ENCODE measurements at places on chromosomes 11 and 22.

GRCh38 chr22:39707816-39708215, 137.3 kb downstream of the CACNA1I start:
- DNase-seq = no peak

DNA sequence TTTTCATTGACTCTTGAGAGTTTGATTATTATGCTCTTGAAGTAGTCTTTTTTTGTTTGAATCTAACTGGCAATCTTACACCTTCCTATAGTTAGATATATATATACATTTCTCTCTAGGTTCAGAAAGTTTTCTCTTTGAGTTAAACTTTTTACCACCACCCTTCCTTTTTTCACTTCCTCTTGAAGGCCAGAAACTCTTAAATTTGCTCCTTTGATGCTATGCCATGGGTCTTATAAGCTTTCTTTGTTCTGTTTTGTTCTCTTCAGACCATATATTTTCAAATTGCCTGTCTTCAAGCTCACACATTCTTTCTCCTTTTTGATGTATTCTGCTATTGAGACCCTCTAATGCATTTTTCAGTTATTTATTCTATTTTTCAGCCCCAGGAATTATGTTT, 513.5 kb upstream of the CNTN5 start:
- no peak for DNase-seq

GRCh38 chr22:47377926-47378560, 615.6 kb downstream of the TBC1D22A start:
- no peak for DNase-seq

- no peak for DNase-seq
Observed at GRCh38 chr11:75406338-75406777, 7.0 kb downstream of the RPS3 start.

DNA sequence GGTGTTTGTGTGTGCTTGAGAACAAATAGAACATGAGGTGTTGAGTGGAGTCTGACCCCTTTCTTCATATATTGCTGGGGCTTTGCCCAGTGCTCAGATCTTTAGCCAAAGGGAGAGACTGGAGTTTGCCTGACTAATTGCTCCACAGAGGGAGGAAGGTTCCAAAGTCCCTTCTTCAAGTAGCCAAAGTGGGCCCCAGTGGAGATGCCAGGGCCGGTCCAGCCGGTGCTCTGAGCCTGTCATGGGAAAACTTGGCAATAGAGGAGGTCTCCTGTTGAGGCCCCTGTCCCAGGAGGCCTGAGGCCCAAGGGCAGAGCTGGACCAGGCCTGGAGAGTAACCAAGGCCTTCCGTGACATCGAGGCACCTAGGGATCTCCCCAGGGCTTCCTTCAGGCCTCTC, 112.3 kb downstream of the DSCAML1 start:
- DNase-seq = no peak

DNA sequence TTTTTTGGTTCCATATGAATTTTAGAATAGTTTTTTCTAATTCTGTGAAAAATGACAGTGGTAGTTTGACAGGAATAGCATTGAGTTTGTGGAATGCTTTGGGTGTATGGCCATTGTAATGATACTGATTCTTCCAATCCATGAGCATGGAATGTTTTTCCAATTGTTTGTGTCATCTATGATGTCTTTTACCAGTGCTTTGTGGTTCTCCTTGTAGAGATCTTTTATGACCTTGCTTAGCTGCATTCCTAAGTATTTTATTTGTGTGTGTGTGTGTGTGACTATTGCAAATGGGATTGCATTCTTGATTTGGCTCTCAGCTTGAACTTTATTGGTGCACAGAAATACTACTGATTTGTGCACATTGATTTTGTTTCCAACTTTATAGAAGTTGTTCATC, 3.0 kb upstream of the CSF2RB start:
- no peak for DNase-seq

GRCh38 chr22:43742154-43742950, 69.8 kb downstream of the EFCAB6 start:
- DNase-seq = no peak

GRCh38 chr11:71496421-71496820, 30.6 kb upstream of the KRTAP5-7 start:
- DNase-seq = no peak

DNA sequence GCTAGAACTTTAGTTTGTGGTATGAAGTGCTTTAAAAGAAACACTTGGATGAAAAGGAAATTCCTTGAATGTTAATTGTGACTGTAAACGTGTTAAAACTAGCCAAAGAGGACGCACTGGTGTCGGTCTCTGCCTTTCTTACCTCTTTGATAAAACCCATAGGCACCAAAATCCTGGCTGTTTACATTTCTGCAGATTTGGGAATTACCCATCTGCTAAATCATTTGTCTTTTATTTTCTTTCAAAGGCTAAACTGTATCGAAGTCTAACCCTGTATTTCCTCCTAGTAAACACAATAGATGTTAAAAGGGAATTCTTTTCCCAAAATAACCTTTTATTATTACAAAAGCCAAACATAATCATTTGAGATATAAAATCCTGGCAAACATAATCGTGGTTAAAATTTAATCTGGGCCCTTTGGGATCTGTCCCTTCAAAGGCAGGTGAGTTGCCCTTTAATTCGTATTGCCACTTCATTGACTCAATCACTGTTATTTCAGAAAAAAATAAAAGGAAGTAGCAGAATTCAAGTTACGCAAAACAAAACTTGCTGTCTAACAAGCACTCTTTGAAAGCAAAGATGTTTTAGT, 2.4 kb downstream of the RASSF10 start:
- no peak for DNase-seq

DNA sequence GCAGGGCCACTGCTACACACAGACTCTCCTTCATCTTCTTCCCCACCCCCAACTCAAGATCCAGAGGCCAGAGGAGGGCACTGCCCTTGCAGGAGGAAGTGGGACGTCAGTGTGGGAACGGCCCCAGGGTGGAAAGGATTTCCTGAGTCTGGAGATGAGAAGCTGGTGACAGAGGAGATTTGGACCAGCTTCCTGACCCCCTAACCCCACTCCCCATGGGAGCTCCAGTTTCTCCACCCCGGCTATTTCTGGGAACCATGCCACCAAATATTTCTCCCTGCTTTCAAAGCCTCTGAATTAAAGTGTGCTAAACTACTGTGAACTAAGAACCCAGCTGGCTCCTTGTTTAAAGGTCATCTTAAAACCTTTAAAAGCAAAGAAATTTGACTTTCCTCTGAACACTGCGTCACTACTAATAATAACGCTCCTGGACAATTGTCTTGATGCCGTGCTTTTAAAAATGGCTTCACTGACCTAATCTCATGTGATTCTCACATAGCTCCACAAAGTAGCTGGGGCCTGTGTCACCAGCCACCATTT, 46.6 kb downstream of the CWC15 start:
- DNase-seq = peak; percentile 26

DNA sequence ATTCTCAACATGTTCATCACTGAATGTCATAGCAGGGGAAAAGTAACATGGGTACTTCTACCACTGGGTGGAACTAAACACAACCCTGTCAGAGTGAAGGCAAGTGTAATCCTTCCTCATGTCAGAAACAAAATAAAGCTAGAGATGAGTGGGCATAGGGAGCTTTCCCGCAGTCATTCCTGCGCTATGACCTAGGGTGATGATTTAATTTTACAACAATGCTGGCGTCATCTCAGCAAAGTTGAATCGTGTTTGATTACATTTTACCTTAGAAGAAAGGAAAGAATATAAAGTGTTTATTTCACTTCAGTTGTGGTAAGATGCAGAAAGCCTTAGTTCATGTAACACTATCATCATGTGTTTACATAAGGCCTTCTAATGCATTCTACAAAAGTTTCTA, 355.6 kb downstream of the METTL15 start:
- no peak for DNase-seq

DNA sequence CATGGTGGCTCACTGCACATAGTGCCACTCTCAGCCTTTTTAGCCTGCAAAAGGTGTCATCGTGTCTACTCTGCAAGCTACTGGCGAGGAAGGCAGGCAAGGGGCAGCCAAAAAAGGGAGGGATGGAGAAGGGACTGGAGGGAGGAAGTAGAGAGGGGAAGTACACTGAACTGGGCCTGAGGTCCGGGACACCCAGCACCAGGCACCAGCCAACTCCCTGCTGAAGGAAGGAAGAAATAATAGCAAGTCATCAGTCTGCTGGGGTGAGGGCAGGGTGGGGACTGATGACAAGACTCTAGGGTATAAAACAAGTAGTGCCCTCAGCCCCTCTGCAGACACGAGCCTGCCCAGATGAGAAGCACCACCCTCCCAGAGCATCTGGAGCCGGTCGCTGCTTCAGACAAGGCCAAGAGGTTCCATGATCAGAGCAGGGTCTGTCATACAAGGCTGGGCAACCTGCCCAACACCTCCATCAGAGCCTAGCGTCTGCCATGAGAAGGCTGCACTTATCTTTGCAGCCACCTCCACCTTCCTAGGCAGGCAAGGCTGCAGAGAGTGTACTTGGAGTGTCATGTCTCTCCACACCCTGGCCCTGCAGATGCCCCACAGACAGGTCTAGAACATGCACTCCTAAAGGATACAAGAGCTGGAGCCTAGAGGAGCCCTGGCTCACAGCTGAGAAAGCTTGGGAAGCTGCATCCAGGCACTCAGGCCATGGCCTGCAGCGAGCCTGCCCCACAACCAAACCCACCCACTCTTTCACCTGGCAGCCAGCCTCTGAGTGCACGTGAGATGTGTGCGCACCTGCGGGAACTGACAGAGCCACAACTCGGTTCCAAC, 9.0 kb upstream of the COMT start:
- DNase-seq = no peak

- DNase-seq = no peak
Observed at GRCh38 chr11:2842876-2843275, 42.7 kb downstream of the CDKN1C start.

DNA sequence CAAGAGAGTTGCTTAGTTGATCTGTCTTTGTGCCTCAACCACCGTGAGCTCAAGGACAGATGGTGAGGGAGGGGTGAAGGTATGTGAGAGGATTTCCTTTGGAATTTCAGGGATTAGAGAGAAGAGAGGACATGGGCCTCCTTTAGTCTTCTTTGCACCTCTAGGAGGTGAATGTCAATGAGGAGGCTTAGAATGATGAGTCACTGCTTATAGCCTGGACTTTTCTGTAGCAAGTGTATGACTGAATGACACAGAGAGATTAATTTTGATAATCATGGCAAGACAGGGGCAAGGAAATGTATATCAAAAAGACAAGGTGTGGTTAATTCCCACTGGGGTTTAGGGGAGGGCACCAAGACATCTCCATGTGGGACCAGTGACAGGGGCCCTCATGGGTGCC, 947.3 kb upstream of the TENM4 start:
- no peak for DNase-seq

DNA sequence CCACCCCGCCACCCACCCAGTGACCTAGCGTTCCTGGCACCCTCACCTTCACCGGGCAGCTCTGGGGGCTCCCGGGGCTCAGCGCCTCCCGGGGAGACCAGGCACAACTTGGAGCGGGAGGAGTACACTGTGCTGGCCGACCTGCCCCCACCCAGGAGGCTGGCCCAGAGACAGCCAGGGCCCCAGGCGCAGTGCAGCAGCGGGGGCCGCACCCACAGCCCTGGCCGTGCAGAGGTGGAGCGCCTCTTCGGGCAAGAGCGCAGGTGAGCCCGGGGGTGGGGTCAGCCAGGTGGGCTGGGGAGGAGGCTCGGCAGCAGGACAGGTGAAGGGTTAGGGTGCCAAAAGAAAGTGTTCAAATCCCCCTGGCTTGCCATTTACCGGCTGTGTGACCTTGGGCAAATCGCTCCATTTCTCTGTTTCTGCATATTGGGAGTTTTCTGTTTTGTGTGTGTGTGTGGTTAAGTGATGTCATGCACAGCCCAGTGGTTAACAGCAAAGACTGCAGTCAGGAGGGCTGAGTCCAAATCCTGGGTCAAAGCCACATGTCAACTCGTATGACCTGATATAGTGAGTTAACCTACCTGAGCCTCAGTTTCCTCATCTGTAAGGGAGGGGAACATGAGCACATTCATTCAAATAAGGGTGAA, 29.5 kb downstream of the TRIOBP start:
- no peak for DNase-seq

DNA sequence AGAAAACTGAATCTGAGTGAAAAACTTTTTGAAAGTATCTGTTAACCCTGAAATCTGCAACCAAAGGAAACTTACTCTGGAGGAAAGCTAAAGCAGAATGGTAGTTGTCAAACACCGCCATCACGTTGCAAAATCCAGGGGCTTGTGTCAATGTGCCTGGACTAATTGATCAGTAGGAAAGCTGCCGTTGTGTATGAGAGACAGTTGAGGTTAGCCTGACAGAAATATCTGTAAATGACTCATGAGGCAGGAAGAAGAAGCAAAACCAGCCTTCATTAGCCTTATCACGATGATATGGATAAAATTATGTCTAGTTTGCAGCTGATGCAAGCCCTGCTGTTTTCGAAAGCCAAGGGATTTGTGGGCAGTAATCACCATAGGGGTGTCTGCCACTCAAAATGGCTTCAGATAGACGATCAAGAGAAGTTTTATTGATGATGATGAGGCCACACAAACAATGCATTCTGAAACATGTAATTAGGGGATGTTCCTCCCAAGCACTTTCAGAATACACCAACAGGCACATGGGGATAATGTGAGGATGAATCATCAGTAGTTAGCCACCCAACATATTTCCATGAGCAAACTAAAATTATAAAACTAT, 8.9 kb downstream of the SCGB1A1 start:
- no peak for DNase-seq

- DNase-seq = no peak
Observed at GRCh38 chr22:21680830-21681565, 15.2 kb downstream of the PPIL2 start.

- DNase-seq = no peak
Observed at GRCh38 chr11:91272089-91272488, 952.5 kb upstream of the FAT3 start.

DNA sequence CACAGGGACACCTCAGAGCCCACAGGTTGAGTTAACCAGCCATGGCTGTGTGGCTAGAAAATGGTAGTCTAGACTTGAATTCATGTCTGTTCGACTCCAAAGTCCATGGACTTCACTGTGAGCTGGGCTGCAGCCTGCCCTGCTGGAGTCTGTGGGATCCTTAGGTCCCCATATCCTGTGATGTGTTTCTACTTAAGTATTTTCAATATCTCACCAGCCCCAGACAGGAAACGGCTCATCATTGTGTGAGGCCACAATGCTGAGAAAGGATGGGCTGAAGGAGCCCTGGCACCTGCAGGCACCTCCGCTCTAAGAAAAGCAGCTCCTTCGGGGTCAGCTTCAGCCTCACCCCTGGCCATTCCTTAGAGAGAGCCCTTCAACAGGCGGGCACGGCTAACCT, 93.1 kb downstream of the NAT10 start:
- DNase-seq = no peak

DNA sequence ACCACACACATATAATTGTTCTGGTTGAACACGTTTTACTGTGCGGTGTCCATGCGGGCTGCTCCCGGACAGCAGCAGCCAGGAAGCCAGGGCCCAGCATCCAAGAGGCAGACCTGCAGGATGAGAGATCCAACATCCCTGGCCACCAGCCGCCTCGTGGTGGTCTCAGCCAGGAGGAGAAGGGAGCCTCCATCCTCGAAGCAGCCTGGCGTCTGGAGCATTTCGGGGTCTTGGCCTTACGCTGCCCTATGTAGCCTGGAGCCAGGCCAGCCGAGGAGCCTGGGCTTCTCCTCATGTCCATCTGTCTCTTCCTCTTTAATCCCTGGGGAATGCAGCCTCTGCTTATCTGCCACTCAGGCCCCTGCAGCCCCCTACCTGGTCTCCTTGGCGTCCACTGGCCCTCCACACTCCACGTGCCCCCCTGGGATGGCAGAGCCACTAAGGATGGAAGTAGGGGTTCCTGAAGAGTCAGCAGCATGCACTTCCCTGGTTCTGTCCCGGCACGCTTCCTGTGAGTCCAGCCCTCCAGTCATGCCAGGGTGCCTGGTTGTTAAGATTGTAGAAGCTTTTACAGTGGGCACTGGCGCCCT, 253.2 kb downstream of the TBC1D22A start:
- no peak for DNase-seq

- DNase-seq = no peak
Observed at GRCh38 chr11:84218318-84218717, 932.2 kb upstream of the CCDC90B start.

GRCh38 chr11:107266455-107266854, 191.2 kb downstream of the CWF19L2 start:
- no peak for DNase-seq

Measured in T1000 (cell line).